ENCODE measurements at places on chromosomes 3 and 15.

DNA sequence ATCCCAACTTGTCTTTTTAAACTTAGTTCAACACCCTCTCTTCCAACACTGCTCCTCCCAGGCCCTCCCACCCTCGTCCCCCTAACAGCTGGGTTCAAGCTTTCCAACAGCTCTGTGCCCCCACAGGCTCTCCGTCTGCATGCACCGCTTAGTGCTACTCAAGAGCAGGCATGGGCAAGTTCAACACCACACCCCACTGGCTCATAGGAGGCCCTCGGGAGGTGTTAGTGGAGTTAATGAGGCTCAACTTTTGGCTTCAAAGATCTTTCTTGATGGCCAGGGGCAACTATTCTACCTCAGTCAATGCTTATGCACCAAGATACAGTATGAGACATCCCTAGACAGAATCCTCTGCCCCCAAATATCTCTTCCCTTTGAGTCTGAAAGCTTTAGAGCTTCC is 114.4 kb downstream of the ANP32A start:
- DNase-seq = no peak

DNA sequence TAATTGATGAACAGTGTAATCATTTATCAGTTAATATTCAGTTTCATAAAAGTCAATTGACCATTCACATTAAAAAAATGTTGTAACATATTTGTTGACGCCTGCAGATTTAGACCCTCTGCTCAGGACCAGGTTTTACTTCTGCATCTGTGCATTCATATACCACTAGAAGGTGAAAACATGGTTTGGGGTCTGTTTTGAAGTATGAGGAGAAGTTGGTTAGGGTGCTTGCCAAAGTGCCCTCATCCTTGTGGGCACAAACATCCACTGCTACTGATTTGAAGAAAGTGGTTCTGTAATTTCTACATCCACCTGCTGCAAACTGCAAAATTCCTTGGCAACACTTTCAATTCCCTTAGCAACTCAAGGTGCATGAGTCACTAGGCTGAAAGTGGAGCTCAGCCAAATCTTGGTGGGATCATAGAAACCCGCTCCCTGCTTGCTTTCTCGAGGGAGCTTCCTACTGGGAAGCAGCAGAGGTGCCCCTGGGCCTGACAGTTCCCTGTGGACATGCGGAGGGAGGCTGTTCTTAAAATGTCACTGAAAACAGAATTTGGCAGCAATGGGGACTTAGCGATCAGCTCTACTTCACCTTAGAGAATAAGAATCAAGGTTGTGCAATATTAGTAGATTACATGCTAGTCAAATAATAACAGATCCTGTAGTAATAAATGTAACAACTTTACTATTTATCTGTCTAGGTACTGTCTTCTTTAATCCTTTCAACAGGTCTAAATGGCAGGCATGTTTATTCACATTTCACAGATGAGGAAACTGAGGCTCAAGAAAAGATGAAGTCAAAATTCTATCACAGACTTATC is 301.0 kb upstream of the TBL1XR1 start:
- DNase-seq = no peak

GRCh38 chr3:46406788-46407611 is at the start of the genes CCR5AS and CCRL2:
TSS of gene CCR5AS (minus strand) at chr3:46407066.
TSS of gene CCRL2 (plus strand) at chr3:46407259. CDS start at chr3:46408080, 821 bp downstream.
- no peak for DNase-seq

GRCh38 chr3:47113669-47114365 is 50.1 kb downstream of the SETD2 start:
- no peak for DNase-seq

- DNase-seq = peak; percentile 65
Observed at GRCh38 chr3:58585005-58585786, 8.0 kb upstream of the FAM107A start.

- no peak for DNase-seq
Observed at GRCh38 chr3:72105306-72105705, 320.4 kb upstream of the PROK2 start.

- peak; percentile 62 for DNase-seq
Observed at GRCh38 chr3:62622553-62623174, 249.3 kb upstream of the FEZF2 start.

All from NCI-H510A treated with DMSO at 0.1 percent for 48 hours (cell line).